ENCODE measurements at places on chromosomes 7 and 10. TPM values are rescaled to one million over a fixed set of nuclear protein-coding genes. Genes with fewer than 3 reads are reported as not detected.

DNA sequence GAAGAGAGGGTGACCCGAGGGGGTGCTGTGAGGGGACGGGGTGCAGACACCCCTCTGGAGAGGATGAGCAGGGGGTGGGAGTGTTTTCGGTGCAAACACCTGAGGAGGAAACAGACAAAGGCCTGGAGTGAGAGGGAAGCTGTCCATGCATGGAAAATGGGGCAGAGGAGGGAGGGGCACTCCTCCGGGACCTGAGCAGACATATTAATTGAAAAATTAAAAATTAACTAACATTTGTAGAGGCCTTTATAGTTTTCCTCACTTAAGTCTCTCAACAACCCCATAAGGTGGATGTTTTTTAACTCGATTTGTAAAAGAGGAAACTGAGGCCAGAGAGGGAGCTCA, 1.2 kb downstream of the VPS37D start:
- no peak for DNase-seq

DNA sequence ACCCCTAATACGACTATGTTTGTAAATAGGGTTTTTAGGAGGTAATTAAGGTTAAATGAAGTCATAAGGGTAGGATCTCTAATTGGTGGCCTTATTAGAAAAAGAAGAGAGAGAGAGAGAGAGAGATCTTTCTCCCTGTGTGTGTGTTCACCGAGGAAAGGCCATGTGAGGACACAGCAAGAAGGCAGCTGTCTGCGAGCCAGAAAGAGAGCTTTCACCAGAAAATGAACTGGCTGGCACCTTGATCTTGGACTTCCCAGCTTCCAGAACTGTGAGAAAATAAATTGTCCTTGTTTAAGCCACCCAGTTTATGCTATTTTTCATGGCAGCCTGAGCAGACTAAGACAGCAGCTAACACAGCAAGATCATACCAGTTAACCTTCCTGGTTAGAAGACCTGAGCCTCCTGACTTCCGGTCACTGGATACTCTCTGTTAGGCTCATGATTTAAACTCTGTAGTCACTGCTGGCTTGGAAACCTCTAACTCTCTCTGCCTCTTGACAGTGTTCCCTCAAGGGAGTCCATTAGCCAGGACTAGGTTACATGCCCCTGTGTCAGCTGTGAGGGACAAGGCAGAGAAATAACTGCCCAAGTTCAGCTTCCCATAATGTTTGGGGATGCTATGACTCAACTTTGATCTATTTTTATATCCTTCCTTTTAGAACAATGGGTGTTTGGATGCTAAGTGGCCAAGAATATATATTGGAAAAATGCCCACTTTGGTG, 102.3 kb downstream of the DYNC1I1 start:
- DNase-seq = no peak

DNA sequence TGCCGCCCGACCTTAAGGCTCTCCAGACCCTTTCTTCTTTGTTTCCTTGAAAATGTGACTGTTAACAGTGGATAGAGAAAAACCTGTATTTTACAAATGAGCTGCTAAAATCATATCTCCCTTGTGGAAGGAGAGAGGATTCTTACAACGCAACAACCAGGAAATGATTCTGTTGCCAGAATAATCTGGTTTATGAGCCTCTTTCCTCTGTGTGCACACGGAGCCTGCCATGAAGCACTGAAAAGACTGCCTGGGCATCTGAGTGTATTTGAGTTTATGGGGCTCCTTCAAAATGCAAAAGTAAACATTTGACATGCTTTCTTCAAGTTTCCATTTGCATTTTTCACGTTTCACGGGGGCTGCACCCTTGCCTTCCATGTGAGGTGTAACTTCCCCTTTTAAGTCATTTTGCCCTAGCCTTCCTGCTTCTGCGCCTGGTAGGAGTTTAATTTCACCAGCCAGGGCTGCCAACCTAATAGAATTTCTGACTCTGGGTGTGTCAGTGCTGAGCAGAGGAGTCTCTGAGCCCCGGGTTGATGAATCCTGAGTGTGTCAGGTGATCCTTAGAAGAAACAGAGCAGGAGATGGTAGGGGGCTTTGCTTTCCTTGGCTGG, 101.2 kb downstream of the GRB10 start:
- DNase-seq = no peak

GRCh38 chr10:51955696-51956095, 256.3 kb upstream of the CSTF2T start:
- DNase-seq = no peak

DNA sequence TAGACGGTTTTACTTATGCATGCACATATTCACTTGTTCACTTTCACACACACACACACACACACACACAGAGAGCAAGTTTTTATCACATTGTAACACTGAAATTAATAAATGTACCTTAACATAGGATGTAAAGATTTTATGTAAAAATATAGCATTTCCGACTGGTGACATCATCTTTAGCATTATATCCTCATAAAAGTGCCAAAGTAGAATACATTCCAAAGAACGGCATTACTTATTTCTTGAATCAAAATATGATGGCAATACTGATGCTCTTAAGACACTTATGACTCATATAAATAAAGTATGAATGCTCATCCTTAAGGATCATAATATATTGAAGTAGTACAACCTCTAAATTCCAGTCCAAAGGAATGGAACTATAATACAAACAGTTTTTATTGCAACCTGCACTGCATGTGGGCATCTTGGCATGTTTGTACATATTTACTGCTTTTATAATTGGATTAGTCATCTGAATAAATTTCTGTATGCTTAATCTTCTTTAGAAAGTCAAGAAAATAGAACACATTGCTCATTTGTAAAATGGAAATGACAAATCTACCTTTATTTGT, 290.0 kb upstream of the SEMA3A start:
- DNase-seq = no peak

DNA sequence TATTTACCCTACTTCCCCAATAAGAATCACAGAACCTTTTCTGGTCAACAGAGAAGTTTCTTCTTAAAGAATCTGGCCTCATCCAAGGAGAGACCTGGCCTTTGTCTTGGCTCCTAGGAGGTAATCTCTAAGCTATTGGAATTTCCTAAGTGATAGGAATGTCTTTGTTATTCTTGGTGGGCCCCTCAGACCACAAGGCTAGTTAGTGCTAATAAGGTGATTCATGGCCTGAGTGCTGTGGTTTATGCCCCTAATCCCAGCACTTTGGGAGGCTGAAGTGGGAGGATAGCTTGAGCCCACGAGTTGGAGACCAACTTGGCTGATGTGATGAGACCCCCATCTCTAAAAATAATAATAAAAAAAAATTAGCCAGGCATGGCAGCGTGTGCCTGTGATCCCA, 60.0 kb upstream of the CYP2C18 start:
- no peak for DNase-seq

DNA sequence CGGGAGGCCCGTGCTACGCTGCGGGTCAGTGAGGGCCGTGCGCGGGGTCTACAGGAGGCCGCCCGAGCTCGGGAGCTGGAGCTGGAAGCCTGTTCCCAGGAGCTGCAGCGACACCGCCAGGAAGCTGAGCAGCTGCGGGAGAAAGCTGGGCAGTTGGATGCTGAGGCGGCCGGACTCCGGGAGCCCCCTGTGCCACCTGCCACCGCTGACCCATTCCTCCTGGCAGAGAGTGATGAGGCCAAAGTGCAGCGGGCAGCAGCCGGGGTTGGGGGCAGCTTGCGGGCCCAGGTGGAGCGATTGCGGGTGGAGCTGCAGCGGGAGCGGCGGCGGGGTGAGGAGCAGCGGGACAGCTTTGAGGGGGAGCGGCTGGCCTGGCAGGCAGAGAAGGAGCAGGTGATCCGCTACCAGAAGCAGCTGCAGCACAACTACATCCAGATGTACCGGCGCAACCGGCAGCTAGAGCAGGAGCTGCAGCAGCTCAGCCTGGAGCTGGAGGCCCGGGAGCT, 7.0 kb downstream of the LZTS2 start:
- no peak for DNase-seq

DNA sequence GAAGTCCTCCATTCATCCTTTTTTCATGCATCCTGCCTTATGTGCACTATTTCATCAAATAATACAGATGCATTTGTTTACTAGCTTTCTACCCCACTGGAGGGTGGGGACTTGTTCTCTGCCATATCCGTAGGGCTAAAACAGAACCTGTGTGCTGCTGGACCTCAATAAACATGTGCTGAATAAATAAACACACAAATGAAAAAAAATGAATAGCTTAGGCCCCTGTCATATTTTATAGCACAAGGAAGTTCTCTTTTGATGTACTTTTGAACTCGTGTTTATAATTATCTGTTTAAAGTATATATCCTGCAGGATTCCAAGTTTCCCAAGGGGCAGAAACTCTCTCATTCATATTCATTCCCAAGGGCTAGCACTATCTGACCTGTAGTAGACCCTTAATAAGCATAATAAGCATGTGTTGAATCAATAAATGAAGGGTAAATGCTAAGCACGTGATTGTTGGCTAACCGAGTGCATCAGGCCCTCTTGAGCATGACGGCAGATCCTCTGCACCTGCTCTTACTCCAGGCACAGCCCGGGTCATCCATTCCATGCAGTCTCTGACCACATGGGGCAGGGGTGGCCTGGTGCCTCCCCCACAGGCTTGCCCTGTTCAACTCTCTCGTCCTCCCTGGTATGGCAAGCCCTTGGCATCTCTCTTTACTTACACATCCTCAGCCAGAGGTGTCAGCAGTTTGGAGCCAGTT, 474.1 kb upstream of the ZMIZ1 start:
- no peak for DNase-seq

The LLCFC1 gene
- not detected for total RNA-seq

The SH2D4B gene
- not detected for total RNA-seq

The ABLIM1 gene
- total RNA-seq = 187 TPM

The BICC1 gene
- 3.4 TPM for total RNA-seq

The KEL gene
- not detected for total RNA-seq

Data from suprapubic skin (tissue), 4 donors.